AG10803 (cell line): ENCODE measurements at places on chromosomes 6 and 20.

DNA sequence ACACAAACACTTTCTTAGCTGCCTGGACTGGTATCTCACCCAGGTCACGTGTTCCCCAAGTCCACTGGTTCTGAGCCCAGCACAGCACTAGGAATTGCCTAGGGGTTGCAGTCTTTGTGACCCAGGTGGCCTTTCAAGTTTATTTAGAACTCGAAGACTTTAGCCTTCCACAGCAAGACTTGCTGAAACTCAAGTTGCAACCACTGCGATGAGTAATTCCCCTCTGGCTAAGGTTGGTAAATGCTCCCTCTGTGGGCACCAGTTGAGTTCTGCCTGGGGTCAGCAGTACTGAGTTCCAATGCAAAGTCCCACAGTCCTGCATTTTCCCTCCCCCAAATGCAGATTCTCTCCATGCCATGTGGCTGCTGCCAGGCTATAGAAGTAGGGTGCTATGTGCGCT, 77.6 kb upstream of the MOCS1 start:
- no peak for DNase-seq

DNA sequence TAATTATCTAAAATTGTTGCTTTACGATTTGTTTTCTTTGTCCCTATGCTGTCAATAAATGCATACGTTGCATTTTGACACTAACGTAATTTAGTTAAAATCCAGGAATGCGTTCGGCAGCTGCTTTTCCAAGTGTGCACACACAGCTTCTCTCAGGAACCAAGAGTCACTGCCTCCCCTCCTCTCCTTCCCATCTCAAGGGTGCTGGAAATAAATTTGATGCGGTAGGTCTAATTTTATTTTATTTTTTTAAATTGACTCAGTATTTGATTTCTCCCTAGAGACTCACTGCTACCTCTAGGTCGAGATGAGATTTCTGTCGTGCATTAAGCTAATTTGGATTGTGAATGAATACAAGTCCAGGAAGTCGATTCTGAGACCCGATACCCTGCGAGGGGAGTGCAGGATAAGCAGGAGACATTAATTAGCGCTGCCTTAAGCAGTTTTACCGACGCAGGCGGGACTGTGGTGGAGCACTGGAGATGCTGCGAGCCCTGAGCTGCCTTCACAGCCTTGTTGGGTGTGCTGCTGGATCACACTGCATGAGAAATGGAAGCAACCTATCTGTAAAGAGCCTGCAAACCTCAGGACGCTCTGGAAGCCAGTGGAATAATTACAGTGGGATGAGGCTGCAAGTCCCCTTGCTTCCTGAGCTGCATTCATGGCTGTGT, 381.2 kb downstream of the C6orf118 start:
- peak; percentile 4 for DNase-seq

GRCh38 chr6:117906507-117906957, 532 bp upstream of the SLC35F1 start:
- DNase-seq = peak; percentile 9

DNA sequence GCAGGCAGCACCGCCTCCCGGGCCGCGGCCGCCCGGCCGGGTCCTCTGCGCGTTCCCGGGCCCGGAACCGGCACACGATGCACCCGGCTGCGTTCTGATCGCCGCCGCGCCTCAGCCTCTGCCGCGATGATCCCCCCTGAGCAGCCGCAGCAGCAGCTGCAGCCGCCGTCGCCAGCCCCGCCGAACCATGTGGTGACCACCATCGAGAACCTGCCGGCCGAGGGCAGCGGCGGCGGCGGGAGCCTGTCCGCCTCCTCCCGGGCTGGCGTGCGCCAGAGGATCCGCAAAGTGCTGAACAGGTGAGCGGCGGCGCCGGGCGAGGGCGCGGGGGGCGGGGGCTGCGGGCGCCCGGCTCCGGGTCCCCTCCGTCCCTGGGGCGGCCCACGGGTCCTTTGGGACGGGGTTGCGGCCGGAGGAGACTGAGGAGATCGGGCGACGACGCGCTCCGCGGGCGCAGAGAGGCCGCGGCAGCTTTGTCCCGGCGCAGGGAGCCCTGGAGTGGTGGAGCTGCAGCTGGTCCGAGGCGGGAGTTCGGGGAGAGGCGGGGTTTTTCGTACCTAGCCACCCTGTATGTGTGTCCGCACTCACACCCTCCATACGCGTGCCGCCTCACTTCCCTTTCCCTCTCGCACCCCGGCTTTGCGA, 659 bp downstream of the SLC35F1 start:
- no peak for DNase-seq

GRCh38 chr20:40805592-40805991, 116.6 kb upstream of the MAFB start:
- DNase-seq = no peak

DNA sequence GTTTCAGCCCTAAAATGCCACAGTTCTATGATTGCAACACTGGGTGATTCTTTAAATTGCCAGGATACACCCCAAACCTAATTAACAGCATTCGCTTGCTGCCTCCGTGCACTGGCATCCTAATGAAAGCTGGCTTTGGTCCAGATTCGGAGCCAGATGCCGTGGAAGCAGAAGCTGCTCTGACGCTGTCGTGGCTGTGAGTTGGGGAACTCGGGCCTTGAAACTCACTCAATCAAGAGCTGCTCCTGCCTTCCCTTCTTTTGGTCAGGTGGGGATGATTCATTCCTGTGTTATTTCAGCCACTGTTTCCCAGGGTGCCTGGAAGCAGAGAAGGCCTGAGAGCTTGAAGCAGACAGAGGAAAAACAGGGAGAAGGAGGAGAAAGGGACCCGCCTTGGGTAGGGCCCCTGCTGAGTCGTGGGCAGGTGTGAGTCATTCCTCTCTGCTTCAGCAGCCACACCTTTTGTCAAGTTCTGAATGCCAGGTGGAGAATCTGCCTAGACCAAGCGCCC, 36.2 kb upstream of the DSP start:
- DNase-seq = peak; percentile 86

GRCh38 chr20:57266291-57267157, at the start of gene BMP7:
BMP7 (minus strand) TSS chr20:57266641; CDS start chr20:57266122, 519 bp downstream.
- DNase-seq = no peak

DNA sequence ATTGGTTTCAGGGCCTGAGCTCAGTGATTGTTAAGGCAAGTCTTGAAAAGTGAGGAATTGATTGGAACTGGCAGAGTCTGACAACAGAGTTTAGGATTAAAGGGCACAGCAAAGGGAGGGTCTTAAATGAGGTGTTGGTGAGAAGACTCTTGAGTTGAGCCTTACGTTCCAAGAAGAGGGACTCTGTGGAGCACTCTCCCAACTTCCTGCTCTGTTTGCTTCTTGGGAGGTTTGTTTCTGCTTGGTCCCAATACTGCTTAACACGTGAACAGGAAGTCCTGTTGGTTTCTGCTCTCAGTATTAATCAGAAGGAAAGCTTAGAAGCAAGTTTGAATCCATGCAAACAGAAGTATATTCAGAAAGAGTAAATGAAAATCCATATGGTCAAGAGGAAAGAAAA, 15.6 kb upstream of the SYNDIG1 start:
- no peak for DNase-seq

- DNase-seq = no peak
These were observed 13.8 kb downstream of the ASIP start for GRCh38 chr20:34254979-34255378.

DNA sequence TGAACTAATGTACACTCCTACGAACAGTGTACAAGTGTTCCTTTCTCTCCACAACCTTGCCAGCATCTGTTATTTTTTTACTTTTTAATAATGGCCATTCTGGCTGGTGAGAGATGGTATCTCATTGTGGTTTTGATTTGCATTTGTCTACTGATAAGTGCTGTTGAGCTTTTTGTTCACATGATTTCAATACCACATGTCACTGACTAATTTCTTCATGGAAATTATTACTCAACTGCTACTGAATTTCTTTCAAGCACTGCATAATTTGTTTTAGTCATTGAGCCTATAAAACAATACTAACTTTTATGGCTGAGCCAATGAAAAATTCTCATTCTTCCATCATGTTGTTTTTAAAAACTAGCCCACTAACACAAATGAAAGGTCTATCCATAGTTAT, 115.4 kb downstream of the FRK start:
- DNase-seq = no peak

DNA sequence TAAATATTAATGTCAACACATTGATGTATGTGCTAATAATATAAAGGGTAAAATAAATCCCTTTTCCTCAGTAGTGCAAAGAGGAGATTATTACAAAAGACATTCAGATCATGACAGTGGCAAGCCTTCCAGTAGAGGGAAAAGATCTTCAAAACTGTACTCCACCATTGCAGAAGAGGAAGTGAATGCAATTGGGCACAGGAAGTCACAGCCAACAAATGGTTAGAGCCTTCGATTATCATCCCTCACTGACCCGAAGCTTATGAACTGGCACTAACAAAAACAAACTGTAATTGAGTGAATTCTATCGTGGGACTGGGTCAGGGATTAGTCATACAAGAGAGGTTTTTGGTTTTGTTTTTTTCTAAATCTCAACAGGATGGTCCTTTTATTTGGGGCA, 39.3 kb upstream of the SCGN start:
- DNase-seq = no peak

DNA sequence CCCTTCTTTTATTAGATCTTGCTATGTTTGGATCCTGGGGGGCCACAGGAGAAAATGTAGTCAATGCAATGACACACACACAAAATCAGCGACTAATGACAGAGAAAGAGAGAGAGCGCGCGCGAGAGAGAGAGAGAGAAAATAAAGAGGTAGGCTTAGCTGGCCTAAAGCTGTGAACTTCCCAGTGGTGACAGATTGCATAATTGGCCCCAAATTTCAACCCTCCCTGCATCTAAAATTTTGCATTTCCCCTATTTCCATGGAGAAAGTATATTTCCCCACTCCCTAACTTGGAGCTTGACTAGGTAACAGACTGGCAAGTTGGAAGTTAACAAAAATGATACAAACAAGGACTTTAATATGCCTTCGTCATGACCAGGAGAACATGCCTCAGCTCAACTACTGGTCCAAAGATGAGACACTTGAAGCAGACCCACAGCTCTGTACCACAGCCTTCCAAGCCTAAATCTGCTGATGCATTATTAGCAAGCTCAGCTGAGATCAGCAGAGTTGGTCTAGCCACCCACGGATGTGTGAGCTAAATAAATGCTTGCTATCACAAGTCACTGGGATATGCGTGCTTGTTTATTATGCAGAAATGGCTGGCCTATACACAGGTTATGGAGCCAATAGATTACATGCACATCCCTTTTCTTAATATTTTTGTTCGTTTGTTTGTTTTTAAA, 118.1 kb upstream of the PRDM1 start:
- DNase-seq = no peak

DNA sequence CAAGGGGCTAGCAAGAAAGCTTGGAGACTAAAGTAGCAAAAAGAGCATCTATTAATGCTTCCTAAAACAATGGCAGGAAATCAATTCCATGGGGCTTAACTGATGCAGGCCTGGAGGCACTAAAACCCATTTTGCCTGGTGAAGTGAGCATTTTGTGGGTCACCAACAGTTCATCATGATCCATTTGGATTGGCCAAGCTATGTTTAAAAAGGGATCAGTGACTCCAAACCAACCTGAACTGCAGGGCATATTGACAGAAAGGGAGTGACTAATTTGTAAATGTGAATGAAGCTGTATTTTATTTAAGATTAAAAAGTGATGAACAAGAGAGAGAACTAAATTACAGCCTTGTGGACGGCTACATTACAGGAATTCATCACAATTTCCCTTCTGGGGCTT, 132.0 kb downstream of the PCSK2 start:
- DNase-seq = no peak

- peak; percentile 8 for DNase-seq
These were observed 175.1 kb upstream of the FOXQ1 start for GRCh38 chr6:1136827-1137226.

GRCh38 chr20:34084227-34084923, 27.7 kb downstream of the EIF2S2 start:
- DNase-seq = no peak

GRCh38 chr20:20457392-20458126, 89.7 kb downstream of the INSM1 start:
- no peak for DNase-seq

DNA sequence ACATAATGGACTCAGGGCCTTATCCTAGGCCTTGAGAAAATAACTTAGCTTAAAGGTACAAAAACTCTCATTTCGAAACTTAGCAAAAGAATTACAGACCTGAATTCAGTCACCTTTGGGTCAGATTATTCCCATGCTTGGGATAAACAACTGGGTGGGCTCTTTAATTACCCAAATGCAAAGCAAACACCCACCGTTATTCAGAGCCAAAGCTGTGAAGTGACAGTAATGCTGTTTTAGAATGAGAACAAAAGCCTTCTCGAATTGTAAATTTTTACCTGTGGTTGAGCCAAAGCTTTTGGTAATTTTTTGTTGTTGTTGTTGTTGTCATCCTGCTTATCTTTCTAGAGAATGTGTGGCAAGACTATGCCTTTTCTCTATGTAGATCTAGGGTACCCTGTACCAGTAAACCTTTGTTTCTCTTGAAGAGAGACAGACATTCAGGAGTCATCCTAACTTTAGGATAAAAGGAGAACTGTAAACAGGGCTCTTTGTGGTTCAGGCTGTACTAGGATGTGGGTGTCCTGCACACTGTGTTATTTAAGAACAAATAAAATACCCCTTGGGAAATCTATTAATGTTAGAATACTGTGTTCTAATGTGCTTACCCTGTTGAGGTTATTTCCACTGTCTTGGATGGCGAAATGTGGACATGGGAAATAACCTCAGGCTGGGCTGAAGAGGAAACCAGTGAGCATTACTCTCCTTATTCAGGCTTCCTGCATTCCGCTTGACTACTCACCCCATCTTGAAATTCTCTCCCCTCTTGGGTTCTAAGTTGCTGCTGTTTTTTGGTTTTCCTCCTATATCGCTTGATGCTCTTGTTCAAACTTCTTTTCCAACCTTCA, 480.7 kb downstream of the CD83 start:
- no peak for DNase-seq

GRCh38 chr20:45827030-45827652, at the start of gene TNNC2:
TNNC2 (minus strand) TSS chr20:45827312; CDS start chr20:45827248, 64 bp downstream.
- no peak for DNase-seq

DNA sequence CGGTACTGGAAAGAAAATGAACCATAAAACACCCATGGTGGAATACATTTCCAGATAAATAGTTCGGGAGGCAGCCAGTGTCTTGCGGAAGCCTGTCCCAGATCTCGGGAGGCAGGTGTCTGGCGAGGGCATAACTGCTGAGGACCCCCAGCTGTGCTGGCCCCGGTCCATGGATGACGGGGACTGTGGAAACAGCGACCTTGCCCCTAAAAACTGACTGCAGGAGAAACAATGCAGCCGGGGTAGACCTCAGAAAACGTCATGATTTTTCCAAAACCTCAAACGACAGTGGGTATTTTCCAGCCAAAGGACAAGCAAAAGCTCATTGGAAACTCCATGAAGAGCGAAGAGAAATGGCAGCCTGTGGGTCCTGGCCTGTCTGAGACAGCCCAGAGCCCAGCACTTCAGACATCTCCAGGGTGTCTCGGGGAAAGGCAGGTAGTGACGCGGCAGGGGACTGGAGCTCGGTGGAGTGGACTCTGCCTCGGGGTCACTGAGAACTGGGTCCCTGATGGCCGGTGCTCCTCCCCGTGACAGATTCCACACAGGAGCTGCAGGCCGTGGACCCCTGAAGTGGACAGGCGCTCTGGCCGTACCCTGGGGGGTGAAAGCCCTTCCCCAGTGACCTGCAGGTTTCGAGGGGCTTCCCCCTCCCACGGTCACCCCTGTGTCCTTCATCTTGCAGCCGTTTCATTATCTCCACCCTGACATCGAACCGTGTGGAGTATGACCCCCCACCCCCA, 188.6 kb downstream of the SYNDIG1 start:
- no peak for DNase-seq
